ENCODE measurements at places on chromosomes 12 and 14.

GRCh38 chr12:83404521-83404920 lies 717.8 kb downstream of the TMTC2 start:
- no peak overlapping the region for H3K4me3 ChIP-seq
- no peaks in the 10 kb centered on the region for H3K36me3 ChIP-seq
- no peak for DNase-seq
- H3K4me1 ChIP-seq = peaks cover 7% of the 10 kb centered on the region

DNA sequence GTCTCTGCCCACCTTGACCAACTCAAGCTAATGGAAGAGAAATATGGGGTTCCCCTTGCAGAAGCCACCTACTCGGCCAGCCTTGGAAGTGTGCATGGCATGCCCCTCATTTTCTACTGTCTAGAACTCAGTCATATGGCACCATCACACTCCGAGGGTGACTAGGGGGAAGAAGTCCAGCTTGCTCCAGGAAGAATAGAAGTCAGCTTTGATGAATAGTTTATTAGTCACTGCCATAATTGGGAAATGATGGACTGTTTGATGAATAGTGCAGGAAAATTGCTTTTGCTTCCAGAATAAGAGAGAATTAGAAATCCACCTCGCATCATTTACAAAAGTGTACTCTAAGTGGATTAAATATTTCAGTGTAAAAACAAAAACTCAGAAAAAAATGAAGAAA lies 1030.6 kb downstream of the VRK1 start:
- H3K4me3 ChIP-seq = no peak overlapping the region
- H3K27ac ChIP-seq = no peak overlapping the region
- no peaks in the 10 kb centered on the region for H3K27me3 ChIP-seq
- H3K36me3 ChIP-seq = no peaks in the 10 kb centered on the region
- no peaks in the 10 kb centered on the region for H3K4me1 ChIP-seq

DNA sequence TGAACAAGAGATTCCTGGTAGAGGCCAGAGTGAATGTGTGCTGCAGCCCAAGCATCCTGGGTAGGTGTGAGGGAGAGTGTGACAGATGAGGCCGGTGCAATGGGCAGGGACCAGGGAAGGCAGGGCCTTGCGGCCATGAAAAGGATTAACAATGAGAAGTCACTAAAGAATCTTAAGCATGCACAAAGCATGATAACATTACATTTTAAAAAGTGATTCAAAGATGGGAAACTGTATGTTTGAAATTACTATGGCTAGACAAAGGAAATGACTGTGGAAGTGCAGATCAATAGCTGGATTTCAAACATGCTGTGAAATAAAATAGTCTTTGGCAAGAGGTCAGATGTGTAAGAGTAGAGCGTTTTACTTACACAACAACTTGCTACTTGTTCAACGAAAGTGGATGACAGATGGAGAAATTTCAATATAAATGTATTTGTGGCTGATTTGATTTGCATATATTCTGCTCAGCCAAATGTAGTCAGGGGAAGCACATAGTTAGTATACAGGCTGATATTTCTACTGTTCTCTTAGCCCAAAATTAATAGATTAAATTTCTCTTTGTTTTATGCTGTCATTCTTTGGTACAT lies 175.5 kb downstream of the CCDC59 start:
- no peaks in the 10 kb centered on the region for H3K36me3 ChIP-seq
- H3K4me3 ChIP-seq = no peak overlapping the region
- H3K4me1 ChIP-seq = no peaks in the 10 kb centered on the region

GRCh38 chr12:111204788-111205241 lies 164.1 kb downstream of the PHETA1 start:
- no peaks in the 10 kb centered on the region for H3K36me3 ChIP-seq
- H3K4me3 ChIP-seq = no peak overlapping the region
- H3K27ac ChIP-seq = no peak overlapping the region
- DNase-seq = peak; percentile 77
- H3K27me3 ChIP-seq = peaks cover 6% of the 10 kb centered on the region
